Stimulated activated CD8-positive, alpha-beta memory T cell treated with anti-CD3 and anti-CD28 coated beads, Interleukin-15, amount 100 ng/mL, for 48 hours (primary cell): ENCODE measurements at places on chromosomes 7 and 10.

DNA sequence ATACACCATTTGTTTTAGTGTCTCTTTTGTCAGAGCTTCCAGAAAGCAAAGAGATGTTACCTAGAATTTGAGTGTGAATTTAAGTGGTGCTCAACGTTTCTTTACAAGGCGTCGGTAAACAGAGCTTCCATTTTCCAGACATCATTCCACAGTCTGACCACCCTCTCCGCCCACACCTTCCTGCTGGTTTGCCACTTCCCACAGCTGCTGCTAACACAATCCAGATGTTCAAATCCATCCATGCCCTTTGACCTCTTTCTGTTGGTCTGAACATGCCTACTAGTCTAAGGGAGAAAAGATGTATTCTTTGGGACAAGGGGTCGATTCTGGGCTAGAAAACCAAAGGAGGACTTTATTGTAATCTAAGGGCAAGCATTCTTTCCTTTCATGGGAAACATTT is 86.1 kb downstream of the FAM107B start:
- no peak for DNase-seq

DNA sequence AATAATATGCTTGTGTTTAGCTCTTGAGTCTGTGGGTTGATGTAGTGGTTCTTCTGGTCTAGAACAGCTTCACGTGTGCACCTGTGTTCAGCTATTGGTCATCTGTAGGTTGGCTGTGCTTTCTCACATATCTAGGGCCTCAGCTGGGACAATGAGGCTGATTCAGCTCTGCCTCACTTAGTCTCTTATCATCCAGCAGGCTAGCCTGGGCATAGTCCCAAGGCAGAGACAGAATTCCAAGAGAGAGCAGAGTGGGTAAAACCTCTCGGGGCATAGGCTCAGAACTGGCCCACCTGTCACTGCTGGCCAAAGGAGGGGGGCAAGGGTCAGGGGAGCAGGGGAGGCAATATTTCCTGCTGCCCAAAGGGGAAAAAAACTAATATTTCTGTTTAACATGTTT is 32.0 kb upstream of the MXI1 start:
- no peak for DNase-seq

DNA sequence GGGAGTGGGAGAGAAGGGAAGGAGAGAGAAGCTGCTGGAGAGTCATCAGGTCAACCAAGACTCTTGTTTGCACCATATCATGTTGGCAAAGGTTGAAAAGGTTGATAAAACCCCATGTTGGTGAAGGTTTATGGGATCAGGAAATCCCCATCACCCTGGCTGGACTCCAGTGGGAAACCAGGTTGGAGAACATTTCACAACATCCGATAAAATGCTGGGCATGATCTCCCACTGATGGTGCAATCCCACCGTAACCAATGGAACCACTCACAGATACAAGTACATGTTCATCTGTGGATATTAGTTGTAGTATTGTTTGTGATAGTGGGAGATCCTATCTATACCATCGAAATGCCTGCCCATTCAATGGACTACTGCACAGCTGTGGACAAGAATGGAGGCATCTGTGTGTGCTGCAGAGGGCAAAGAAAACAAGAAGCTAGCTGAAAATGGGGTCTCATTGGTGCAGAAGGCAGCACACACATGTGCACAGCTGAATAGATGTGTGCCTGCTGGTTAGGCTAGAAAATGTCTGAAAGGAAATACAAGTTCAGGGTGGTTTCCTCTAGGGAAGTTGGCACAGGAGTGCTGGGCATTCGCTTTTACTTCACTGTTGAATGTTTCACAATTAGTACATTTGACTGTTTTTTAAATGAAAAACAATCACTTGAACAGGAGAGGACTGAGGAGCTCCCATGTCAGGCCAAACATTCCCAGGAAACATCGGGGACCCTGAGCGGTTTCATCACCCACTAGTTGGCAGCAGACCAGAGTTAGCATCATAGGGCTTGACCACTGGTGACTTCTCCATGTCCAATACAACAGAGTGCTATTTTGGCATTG is 80.4 kb upstream of the MGMT start:
- no peak for DNase-seq

- no peak for DNase-seq
Measured at GRCh38 chr10:6108631-6109443, 20.0 kb downstream of the RBM17 start.

- no peak for DNase-seq
Measured at GRCh38 chr7:133703547-133703946, 423.6 kb upstream of the LRGUK start.

DNA sequence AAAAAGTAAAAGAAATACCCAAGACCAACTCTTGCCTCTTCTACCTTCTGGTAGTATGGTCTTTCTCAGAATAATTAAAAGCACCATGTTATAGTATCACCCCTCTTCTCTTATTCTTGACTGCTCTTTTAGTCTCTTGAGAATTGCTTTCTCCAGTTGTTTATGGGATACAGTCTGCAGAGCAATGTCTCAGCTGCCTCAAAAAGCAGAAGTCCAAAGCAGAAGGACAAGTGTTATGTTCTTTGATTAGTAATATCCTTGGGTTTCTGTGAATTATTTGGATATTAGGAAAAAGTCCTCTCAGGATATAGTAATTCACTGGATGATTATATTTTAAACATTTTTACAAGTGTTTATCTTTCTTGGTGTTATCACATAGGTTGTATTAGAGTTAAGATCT is 7.4 kb downstream of the TAS2R41 start:
- DNase-seq: no peak

DNA sequence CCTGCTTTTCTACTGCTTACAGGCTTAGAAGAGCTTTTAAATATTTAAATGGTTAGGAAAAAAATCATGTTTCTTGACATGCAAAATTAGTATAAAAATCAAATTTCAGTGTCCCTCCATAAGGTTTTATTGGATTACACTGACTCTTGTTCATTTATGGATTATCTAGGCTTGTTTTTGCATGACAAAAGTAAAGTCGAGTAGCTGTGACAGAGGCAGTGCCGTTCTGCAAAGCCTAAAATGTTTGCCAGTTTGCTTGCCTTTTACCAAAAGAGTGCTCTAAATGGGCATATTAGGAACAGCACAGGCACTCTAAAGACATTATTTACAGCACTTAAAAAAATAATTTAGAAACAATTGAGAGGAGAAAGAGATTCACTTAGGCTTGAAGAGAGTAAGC is 139.6 kb downstream of the TSPAN12 start:
- no peak for DNase-seq

DNA sequence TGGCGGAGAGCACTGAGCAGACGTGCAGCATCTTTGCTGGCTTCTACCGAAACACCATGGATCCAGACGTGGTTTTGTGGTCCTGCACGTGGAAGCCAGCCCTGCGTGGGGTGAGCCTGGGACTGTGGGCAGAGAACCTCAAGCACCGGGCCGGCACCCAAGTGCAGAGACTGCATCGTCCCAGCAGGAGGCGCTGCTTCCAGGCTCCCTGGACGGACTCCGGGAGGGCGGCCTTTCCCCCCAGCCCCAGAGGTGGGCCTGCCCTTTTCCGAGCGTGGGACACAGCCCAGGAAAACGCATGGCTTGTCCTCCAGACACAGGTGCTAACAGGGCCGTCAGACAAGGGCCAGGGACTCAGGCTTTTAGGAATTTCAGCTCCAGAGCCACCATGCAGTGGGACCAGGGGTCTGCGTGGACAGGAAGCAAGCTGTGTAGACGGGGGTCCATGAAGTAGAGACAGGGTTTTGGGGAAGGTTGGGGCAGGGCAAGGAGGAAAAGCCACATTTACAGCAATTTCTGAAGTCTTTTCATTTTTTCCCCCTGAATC is 303.9 kb downstream of the WDR37 start:
- DNase-seq: no peak

DNA sequence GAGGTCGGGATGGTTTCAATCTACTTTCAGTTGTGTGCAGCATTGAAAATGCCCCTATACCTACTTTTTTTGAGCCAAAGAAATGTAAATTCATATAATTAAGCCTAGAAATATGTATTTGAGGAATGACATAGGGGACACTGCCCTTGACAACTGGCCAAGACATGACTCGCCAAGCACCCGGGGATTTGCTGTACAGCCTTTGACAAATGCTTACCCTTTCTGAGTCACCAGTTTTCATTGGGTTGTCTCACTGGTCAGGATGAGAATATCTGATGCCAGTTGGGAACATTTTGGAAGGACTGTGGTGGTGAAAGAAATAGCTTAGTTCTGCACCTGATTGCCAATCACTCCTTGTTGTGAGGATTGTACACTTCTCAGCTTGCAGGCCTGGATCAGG is 166.8 kb upstream of the HABP2 start:
- no peak for DNase-seq

- DNase-seq: no peak
Measured at GRCh38 chr10:126673565-126673964, 3.1 kb upstream of the C10orf90 start.

DNA sequence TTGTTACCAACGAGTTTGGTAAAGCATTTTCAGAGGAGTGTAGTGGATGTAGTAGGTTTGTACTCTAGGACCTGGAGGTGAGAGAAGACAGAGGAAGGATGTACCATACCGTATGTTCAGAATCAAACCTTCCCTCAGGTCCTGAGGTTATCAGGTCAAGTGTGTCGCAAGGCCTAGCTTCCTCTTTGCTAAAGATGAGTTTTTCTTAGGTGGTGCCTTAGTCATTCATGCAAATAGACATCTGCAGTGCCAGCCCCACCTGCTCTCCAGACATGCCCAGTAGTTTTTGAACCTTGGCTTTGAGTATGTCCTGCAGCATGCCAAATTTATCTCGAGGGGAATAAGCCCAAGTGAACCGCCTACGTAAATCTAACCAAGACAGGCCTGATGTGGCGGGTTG is 71.3 kb downstream of the HDAC9 start:
- no peak for DNase-seq

- DNase-seq: no peak
Measured at GRCh38 chr7:72492461-72493065, 80.4 kb upstream of the CALN1 start.

DNA sequence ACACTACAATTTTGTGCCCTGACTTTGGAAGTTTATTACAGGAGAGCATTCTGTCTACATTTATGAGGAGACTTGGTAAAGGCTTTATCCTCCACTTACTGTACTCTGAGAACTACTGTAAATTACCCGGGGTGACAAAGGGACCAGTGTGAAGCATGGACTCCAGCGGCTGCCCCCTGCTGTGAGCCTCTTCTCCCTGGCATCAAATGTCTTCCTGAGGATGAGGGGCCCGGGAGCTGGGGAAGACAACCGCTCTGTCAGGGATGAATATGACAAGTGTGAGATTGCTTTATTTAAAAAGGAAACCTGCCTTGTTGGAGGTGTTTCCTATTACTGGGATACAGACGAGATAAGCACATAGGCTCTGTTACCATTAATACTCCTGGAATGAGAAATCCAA is 714.8 kb downstream of the CCSER2 start:
- DNase-seq: no peak

GRCh38 chr7:92613214-92613613 is 23.0 kb upstream of the FAM133B start:
- DNase-seq: no peak

DNA sequence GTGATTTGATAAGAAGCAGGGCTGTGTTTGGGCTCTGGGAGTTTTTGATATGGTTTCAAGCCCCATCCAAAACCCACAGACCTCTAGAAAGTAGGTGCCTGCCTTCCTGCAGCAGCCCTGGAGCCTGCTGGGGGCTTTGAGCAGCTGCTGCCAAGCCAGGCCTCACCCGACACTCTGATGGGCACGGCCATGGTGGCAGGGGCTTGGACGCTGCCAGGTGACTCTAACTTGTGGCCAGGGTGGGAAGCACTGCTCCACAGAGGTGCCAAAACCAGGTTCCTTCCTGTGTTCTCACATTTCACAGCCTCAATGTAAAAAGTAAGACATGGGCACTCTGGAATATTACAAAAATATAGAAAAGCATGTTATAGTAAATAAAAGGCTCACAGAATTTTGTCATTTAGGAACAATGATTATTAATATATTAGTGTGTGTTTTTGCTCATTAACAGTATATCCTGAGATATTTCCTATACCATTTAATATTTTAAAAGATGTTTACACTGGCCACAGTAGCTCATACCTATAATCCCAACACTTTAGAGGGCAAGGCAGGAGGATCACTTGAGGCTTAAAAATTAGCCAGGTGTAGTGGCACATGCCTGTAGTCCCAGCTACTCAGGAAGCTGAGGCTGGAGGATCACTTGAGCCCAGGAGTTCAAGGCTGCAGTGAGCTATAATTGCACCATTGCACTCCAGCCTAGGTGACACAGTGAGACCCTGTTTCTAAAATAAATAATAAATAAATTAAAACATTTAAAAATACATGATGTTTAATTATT is 95.1 kb downstream of the EGFR start:
- no peak for DNase-seq

DNA sequence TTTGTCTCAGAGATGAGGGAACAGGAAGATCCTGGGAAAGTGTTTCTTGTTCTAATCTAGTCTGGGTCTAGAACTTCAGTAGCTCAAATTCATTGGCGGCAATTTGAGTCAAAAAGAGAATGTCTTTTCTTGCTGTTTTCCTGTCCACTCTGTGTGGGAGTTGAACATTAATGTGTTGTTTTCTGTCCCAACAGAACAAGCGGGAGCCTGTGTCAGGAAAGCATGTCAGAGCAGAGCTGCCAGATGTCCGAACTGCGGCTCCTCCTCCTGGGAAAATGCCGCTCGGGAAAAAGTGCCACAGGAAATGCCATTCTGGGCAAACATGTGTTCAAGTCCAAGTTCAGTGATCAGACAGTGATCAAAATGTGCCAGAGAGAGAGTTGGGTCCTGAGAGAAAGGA is 16.0 kb downstream of the GIMAP8 start:
- no peak for DNase-seq

GRCh38 chr7:87875151-87876039 is 765 bp downstream of the SLC25A40 start:
- no peak for DNase-seq

DNA sequence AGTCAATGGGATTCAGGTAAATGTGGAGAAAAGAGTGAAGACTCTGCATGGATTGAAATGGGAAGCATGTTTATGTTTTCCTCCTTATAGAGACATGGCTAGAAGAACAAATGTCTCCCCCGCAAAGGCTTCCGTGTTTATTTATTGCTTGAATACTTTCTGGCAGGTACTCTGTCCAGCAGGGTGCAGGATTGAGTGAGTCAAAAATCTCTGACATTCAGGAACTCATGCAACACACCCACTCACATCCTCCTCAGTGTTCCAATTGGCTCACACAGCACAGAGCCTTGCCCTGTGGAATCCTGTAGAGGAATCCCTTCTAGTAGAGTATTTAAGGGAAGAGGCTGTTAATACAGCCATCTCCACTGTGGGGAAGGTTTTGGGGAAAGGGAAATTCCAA is 290.3 kb upstream of the VWC2 start:
- DNase-seq: no peak

GRCh38 chr7:16504019-16504418 is 22.6 kb upstream of the LRRC72 start:
- no peak for DNase-seq

DNA sequence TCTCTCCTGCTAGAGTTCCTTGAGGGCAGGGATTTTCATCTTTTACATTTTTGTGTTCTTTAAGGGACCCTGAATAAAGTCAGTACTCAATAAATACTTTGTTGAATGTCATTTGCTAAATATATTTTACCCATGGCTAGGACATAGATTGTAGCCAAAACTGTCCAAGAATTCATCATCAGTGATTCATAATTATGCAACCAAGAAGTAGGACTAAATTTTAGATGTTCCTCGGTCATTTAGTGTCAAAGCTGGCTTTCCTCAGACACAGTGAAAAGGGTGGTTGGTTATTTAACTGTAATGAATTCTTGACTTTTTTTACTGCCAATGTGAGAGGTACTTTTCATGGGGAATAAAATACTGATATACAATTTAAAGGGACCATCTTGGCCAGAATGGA is 3.3 kb downstream of the NUDT13 start:
- DNase-seq: no peak
